ENCODE measurements at places on chromosomes 6 and 20. TPM values are rescaled to one million over a fixed set of nuclear protein-coding genes. Genes with fewer than 3 reads are reported as not detected.
A peak's percentile ranks its signal among the peaks of the same experiment; 100 is the strongest.

Gene PLEKHG1
- 16.1 TPM for polyA plus RNA-seq

Gene SLC17A2
- 0.17 TPM for polyA plus RNA-seq

DNA sequence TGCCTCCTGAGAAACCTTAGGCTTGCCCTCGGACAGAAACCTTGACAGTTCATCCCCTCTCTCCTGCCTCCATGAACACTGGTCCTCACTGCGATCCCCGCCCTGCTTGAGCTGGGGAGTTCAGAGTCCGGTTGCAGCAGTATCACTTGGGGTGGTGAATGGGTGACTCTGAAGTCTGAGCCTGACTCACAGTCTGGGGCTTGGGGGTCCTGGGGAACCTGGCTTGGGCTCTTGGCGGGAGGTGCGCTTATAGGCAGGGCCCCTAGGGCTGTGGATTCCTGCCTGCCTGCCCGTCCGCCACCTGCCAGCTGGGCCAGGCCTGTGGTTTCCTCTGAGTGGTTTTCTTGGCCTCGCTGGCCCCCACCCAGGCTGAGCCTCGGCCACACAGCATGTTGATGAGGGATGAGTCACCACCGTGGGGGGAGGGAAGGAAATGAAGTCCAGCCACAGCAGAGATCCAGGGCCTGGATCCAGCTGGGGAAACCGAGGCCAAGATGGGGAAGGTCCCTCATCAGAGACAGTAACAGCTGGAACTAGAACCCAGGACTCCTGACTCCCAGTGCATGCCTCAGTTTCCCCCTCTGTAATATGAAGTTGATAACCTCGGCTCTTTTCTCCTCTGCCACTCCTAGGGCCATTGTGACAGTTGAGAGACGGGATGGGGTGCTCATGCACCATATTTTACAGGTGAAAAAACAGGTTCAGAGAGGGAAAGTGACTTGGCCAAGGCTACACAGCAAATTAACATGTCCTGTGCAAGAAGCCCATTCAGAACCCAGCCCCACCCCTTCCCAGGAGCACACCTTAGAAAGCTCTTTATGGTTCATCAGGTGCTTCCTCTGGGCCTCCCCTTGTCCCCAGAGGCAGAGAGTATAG, 9.2 kb downstream of the FOXS1 start:
- peaks cover 47% of the 10 kb centered on the region for H3K4me1 ChIP-seq
- H3K27me3 ChIP-seq: no peaks in the 10 kb centered on the region
- peak overlapping the region; percentile 50 for H3K27ac ChIP-seq
- peak; percentile 79 for DNase-seq

Gene PPP1R3G
- polyA plus RNA-seq: 0.55 TPM

Gene ETV7
- polyA plus RNA-seq: 2.2 TPM

GRCh38 chr6:137490006-137490905, 3.9 kb downstream of the OLIG3 start:
- no peaks in the 10 kb centered on the region for H3K36me3 ChIP-seq
- H3K4me3 ChIP-seq: no peak overlapping the region
- H3K4me1 ChIP-seq: peaks cover 4% of the 10 kb centered on the region

Measured in testis (tissue), 5 donors.